H4 (cell line): ENCODE measurements at places on chromosomes 3 and 15. TPM values are rescaled to one million over a fixed set of nuclear protein-coding genes. Genes with fewer than 3 reads are reported as not detected.

DNA sequence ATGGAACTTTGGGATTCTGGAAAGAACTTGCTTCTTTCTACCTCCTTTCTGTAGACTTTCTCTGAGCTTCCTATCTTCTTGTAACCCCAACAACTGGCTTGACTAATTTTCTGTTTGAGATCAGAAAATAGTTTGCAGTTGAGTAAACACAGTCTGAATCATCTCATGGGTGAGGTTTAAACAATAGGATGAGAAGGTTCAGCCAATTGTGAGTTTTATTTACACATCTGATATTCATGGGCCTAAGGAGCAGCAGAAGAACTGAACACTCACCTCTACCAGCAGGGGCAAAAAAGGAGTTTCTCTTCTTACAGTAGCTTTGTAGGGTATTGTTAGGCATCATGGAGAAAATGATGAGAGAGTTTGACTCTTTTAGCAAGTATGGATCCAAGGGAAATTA lies 54.2 kb downstream of the DTWD1 start:
- peak; percentile 38 for DNase-seq

GRCh38 chr3:101131767-101132166 lies 138.5 kb upstream of the ABI3BP start:
- DNase-seq, result no peak

The CALML4 gene
- total RNA-seq, result 0.58 and 1.7 TPM in 2 replicates

The OR5K4 gene
- total RNA-seq, result not detected in 2 replicates
